ENCODE measurements at places on chromosomes 4 and X.

- no peak for DNase-seq
These were observed 107.6 kb downstream of the DLG3 start for GRCh38 chrX:70552130-70552704.

DNA sequence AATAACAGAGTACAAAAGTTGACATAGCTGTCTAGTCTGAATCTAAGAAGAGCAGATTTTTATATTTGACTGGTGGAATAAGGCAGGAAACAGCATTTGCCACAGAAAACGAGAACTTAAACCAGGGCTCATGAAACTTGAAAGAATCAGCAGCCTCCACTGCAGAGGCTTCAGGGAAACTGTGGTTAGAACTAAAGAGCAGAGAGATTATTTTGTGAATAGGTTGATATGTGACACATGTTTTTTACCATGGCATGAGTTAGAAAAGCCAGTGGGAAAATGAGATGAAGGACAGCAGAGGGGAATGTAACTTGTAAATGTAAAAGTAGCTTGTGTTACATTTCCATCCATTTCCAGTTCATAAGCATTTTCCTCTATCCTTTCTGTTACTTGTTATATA, 63.7 kb upstream of the CAMK2D start:
- DNase-seq: no peak

DNA sequence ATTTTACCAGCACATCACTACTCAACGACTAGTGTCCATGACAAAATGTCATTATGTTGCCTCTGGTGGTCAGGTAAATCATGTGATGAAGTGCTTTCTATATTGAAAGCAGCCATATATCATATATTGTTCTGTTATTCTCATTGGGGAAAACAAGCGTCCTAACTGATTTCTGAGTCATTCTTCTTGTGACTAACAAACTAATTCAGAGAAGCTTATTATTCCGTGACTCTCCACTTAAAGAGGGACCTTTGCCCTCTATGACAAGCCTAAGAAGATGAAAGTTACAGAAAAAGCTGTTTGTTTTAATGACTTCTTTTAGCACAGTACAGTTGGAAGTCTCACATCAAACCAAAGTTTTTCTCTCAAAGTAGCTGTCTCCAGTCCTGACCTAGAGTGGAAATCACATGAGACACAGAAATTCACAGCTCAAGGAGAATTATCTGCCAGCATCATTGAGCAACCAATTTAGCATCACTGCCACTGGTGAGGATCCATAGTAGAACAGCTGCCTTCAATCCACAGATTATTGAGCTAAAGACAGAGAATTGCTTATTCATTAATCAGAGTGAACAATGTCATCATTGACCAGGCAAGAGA, 36.4 kb downstream of the ASB9 start:
- no peak for DNase-seq

GRCh38 chr4:33518856-33519255, 2725.5 kb downstream of the ARAP2 start:
- no peak for DNase-seq

DNA sequence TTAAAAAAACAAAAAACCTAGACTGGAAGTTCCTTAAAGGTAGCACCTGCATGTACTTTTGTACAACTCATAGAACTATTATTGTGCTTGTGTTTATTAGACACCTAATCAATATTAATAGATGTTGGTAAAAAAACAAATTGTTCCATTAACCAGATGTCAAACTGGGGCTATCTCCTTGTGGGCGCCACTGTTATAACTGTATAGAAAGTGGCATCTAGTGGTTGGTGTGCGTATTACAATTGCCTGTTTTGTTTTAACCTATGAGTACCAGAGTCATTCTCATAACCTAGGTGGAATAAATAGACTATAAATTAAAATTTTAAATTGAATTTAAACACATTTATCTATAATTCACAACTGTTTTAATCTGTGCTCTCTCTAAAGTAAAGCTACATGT, 97.4 kb downstream of the COL4A5 start:
- DNase-seq: no peak

Measured in stimulated activated CD8-positive, alpha-beta memory T cell treated with anti-CD3 and anti-CD28 coated beads, Interleukin-15, amount 100 ng/mL, for 4 hours (primary cell).